ENCODE measurements at places on chromosomes 5 and 9.

DNA sequence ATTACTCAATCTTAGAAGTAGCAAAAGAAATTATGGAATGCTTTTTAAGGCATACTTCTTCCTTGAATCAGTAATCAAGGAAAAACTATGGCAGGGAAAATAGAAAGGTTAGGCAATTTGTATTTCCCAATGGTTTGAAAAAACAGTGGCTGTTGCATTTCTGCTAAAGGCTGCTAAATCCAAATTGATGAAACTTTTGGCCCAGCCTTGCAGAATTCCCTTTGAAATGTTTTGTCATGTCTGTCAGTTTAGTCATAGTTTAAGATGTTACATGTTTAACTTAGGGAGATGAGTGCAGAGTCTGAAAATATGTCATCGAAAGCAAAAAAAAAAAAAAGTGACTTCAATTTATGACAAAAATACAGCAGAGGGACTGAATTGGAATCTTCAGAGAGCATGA, 878.9 kb upstream of the WWC1 start:
- DNase-seq, result no peak

DNA sequence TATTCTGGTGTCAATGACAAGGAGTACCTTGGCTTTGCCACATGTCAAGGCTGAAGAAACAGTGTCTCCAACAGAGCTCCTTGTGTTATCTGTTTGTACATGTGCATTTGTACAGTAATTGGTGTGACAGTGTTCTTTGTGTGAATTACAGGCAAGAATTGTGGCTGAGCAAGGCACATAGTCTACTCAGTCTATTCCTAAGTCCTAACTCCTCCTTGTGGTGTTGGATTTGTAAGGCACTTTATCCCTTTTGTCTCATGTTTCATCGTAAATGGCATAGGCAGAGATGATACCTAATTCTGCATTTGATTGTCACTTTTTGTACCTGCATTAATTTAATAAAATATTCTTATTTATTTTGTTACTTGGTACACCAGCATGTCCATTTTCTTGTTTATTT, 19.8 kb downstream of the CD274 start:
- no peak for DNase-seq

GRCh38 chr5:157708866-157709265, 22.4 kb upstream of the THG1L start:
- no peak for DNase-seq

- DNase-seq, result no peak
These were observed 36.5 kb upstream of the ANKDD1B start for GRCh38 chr5:75574791-75575190.

DNA sequence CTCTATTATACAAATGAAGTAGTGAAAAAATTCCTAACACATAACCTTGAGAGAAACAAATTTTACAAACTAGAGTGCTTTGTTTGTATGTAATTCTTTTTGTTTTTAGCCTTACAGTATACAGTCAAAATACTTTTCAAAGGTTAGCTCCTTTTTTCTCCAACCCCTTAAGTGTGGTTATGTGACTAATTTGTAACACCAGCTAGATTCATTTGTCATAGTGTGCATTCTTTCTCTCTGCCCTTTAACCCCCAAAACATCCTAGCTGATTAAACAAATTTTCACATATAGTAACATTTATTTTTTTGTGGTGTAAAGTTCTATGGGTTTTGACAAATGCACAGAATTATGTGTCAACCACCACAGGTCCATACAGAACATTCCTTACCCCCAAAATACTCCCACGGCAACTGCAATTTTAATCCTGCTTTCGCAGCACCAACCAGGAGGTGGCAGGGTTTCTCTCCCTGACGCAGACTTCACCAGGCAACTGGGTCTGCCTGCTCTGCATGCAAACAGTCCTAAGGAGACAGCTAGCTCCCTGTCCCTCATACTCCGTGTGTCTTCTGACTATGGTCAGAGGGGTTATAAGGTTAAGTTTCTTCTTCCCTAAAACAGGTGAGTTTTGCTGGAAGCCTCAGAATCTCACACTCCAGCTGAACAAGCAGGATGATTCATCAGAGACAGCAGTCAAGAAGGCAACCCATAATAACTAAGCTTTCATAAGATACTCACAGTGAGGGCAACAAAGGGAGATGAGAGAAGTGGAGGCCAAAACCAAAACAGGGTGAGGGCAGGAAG, 44.5 kb upstream of the NR5A1 start:
- DNase-seq, result no peak

DNA sequence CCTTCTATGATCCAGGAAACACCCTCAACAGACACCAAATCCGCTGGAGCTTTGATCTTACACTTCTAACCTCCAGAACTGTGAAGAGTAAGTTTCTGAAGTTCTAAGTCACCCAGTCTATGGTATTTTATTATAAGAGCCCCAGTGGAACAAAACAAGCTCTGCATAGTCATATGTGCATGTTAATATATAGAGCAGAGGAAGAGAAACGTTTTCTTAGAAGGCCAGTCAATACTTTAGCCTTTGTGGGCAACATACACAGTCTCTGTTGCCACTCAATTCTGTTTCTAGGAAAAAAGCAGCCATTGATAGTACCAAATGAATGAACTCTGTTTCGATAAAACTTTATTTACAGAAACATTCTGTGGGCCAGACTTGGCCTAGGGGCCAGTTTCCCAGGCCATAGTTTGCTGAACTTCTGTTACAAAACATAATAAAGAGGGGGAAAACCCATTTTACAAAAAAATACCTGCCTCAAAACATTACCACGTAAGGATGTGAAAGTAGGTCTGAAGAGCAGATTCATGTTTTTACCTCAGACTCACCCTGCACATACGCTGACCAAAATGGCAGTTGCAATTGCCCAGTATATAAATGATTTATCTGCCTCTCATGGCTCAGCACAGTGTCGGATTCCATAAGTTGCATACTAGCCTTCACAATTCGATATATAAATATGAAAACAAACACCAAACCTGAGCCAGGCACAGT, 350.5 kb downstream of the SLIT3 start:
- no peak for DNase-seq

DNA sequence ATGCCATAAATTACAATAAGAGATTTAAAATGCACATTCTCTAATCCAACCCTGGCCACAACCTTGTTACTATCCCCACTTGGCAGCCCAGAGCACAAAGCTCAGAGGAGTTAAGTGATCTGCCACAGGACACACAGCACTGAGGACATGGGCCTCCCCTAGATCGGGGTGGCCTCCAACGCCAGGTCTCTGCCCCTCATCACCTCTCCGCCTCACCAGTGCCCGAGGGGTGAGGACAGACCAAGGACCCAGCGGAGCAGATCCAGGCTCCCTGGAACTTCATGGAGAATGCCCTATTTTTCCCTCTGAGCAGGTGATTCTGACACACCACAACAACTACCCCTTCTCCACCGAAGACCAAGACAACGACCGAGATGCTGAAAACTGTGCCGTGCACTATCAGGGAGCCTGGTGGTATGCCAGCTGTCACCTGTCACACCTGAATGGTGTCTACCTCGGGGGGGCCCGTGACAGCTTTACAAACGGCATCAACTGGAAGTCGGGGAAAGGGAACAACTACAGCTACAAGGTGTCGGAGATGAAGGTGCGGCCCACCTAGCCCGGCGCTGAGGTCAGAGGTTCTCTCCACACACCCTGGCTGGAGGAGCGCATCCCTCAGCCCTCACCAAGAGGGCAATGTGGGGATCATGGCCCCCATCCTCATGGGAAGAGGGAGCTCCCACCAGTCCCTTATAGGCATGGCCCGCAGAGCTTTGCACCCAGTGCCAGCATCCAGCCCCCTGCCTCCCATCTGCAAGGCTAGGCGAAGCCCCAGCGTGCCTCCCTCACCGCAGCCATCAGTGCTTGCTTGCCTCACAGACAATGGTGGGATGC, 12.5 kb upstream of the FCN2 start:
- no peak for DNase-seq

DNA sequence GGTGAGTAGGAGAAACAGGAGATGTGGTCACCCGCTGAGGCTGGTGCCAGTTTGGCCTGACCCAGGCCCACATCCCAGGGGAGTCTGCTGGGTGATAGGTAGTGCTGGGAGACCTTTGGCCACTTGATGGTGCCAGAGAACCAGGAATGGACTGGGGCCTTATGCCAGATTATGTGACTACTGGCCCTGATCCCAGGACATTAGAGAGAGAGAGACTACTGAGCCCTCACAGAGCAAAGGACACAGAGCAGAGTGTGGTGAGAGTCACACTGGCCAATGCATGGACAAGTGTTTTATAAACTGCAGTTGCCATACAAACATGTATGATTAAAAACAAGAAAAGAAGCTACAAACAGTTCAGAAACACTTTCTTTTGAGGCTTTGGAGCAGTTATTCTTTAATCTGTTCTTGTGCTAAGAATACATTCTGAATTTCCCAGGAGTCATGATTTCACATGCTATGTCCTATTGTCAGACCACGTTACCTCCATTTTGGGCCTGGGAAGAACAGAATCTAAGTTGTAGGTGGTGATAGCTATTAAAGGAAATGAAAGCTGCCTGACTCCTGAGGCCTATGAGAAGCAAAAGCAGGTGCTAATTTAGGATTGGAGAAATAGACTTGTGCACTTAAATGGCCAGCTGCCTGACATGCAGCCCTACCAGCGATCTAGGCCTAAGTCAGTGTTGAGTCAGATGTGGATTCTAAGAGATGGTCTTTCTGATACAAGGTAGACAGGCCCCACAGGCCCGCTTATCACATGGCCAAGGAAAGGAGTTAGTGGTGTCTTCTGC, 32.6 kb upstream of the TMOD1 start:
- no peak for DNase-seq

- no peak for DNase-seq
These were observed 225.2 kb downstream of the GAS1 start for GRCh38 chr9:86721843-86722705.

DNA sequence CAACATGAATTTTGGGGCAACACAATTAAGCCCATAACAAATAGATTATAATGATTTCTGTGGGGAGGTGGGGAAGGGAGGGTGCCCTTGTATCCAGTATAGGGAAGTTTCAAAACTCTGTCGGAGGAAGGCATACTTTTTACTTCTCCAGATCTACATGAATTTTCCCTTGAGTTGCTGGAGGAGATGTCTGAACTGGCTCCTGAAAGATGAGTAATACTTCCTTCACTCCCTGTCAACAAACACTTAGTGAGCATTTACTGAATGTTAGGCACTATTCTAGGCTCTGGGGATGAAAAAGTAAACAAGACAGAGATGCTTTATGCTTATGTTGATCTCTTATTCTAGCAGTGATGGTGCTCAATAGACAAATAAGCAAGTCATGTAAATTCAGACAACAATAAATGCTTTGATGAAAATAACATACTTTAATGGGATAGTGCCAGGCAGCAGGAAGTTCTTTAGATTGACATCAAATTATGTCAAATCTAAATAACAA, 197.9 kb upstream of the ANKH start:
- no peak for DNase-seq

GRCh38 chr9:10396615-10397014, 216.2 kb downstream of the PTPRD start:
- peak; percentile 7 for DNase-seq

GRCh38 chr9:38344566-38345324, 47.8 kb upstream of the ALDH1B1 start:
- no peak for DNase-seq

DNA sequence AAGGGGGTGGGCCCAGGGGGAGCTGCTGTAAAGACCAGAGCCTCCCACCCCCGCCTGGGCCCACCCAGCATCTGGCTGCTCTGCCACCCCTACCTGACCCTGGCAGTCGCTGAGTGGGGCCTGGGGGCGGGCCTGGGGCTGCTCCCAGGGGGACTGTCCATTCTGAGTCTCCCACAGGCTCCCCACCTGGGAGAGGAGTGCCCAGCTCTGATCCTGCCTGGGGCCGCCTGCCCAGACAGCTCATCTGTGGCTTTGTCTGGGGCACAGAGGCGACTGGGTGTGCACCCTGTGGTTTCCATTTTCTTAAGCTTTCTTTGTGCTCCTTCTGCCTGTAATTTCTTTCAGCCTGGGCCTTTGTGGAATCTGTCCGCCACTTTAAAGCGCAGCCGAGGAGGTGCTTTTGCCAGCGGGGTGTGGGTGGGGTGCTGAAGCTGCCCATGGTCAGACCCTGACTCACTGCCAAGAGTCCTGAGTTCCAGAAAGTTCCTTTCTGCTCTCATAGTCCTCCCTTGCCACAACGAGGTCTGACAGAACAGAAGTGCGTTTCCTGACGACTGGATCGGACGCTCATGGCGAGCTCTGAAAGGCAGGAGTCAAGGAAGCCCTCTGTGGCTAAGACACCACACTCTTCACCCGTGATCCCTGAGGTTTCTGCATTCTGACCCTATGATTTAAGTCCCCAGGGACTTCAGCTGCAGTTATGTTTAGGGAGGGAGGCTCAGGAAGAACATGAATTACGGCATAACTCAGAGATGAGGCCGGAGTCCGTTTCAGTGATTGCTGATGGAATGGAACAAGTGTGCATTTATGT, 225.0 kb downstream of the FANCC start:
- DNase-seq, result no peak

GRCh38 chr9:127567035-127567729, 44.9 kb upstream of the STXBP1 start:
- no peak for DNase-seq

GRCh38 chr9:23590276-23591000, 235.6 kb downstream of the ELAVL2 start:
- DNase-seq, result no peak

- DNase-seq, result no peak
These were observed 13.8 kb upstream of the STC2 start for GRCh38 chr5:173341961-173342430.

DNA sequence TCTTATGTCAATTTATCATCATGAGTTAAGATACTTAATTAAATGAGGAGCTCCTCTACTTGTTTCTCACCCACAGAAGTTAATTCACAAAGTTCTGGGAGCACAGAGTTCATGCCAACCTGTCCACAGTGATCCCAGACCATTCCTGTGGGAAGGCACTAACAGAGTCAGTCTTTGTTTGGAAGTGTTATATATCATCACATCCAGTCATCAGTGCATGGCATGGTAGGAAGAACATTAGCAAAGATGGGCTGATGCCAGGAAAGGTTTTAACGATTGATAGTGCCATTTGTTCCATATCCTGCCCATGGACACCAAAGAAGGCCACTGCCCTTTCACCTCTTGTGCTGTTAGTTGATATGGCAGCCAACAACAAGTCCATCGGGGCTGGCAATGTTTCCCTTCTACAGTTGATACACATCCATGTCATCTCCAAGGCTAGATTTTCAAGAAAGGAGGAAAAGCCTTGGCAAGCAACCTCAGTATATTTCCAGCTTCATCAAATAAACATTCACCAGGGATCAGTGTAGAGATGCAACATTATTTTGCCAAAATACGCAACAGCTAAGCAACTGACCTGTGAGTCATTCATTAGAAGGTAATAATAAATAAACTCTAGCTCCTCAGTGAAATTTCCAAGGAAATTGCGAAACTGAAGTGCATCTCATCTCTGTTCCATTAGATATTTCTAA, 169.6 kb downstream of the RORB start:
- DNase-seq, result no peak

GRCh38 chr5:149957855-149958254, 2.7 kb upstream of the SLC26A2 start:
- no peak for DNase-seq

GRCh38 chr5:154421868-154422267, 23.9 kb upstream of the SAP30L start:
- DNase-seq, result no peak

GRCh38 chr5:149823375-149823774, 93.3 kb downstream of the PPARGC1B start:
- no peak for DNase-seq

GRCh38 chr5:68215898-68216244, 315 bp downstream of the PIK3R1 start:
- no peak for DNase-seq

- no peak for DNase-seq
These were observed 410.1 kb upstream of the SMARCA2 start for GRCh38 chr9:1604942-1605560.

GRCh38 chr5:72855821-72856220, 39.4 kb downstream of the TNPO1 start:
- DNase-seq, result no peak
